NCI-H524 treated with DMSO at 0.1 percent for 48 hours (cell line): ENCODE measurements at places on chromosomes 12 and 14.

DNA sequence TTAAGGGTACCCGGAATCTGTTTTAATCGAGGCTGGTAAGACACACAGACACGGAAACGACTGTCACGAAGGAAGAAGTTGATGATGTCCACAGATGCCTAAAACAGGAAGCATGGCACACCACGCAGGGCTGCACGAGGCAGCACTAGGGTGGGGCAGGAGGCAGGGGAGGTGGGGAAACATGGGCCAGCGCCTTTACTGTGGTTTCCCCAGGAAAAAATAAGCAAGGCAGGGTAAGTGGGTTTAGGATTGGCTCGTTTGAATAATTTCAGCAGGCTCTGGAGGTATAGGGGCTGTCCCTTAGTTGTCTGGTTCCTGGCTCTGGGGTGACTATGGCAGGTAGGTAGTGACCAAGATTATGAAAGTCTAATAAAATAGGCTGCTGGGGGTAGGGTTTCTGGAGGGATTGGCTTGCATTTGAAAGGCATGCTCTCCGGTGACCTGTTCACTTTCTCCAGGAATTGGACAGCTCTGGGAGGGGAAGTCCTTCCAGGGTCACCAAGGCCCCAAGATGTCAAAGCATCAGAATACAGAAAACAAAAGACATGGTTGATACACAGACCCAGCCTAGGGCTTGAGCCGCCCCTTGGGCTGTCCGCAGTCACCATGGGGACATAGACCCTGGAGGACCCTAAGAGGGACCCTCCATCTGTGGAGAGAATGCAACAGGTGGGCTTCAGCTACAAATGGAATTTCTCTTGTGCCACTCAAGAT is 35.3 kb downstream of the MAP1LC3B2 start:
- DNase-seq, result no peak

DNA sequence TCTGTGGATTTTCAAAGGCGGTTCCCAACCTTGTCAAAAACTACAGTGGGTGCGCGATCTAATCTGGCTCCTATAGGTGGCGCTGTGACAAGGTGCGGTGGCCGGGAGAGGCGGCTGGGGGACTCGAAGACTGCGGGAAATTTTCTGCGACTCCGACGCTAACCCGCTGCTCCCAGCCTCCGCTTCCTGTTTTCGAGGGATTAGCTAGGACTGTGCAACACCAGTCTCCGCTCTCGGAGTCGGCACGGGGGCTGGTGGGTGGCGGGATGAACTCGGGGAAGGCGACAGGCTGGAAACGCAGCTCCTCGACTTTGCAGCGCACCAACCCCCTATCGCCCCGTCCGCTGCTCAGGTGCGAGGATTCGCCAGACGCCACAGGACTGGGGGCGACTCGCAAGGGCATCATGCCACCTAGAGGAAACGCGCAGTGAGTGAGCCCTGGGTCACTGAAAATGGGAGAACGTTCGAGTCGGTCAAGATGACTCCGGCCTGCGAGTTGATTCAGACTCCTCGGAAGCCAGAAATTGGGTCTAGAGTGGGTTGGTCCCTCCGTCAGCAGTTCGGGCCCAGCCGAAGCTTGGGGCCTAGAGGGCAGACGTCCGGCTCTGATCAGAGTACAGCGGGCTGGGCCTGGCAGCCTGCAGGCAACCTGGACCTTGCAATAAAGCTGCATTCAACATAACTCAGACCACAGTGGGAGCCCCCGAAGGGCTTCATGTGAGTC is 5.5 kb upstream of the PAX9 start:
- DNase-seq, result peak; percentile 90

GRCh38 chr12:9813821-9814798 is 13.2 kb upstream of the KLRF1 start:
- DNase-seq, result no peak

GRCh38 chr12:67892259-67893021 is 96.8 kb upstream of the IFNG-AS1 start:
- DNase-seq, result peak; percentile 41

- DNase-seq, result no peak
These were observed 424.1 kb upstream of the OR4E1 start for GRCh38 chr14:22097586-22098292.

- DNase-seq, result no peak
These were observed 1.6 kb downstream of the KRT71 start for GRCh38 chr12:52551216-52551865.

GRCh38 chr12:28114488-28114887 is 75.8 kb upstream of the CCDC91 start:
- DNase-seq, result no peak

DNA sequence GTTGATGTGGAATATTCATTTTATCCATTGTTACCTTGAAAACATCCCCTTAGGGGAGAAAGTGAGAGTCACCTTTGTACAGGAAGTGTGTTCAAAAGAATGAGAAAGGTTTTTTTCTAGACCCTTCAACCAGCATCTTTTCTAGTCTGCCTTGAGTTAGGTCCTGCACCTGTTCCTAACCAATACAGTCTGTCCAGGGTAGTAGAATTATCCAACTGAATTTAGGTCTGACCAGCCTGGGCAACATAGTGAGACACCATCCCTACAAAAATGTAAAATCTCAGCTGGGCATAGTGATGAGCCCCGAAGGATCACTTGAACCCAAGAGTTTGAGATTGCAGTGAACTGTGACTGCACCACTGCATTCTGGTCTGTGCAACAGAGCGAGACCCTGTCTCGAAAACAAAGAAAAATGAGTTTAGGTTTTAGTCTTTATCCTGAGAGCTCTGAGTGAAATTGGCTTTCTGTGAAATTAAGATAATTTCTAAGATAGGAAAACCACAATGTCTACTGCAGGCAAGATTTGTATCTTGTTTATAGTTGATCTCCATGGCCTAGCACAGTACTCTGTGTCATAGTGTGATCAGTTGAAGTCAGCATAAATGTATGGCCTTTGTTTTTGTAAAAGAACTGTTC is 25.2 kb downstream of the ARHGAP5 start:
- no peak for DNase-seq

DNA sequence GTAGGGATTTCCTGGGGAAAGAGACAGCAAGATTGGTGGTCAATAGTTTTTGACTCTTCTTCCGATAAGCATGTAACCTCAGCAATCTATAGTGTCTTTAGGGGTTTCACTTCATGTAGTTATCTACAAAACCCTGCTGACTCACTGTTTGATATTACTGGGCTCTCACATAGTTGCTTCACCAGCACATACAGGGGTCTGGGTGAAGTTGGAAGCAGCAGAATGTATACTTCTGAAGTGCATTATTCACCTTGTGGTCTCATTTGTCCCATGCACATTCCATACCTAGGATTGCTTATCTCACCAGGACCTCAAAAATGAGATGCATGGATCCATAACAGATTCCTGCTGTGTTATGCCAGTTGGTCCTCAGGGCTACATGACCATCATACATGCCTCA is 280.0 kb downstream of the LRIG3 start:
- no peak for DNase-seq

- DNase-seq, result no peak
These were observed 98.5 kb downstream of the ADGRD1 start for GRCh38 chr12:131052063-131052781.

DNA sequence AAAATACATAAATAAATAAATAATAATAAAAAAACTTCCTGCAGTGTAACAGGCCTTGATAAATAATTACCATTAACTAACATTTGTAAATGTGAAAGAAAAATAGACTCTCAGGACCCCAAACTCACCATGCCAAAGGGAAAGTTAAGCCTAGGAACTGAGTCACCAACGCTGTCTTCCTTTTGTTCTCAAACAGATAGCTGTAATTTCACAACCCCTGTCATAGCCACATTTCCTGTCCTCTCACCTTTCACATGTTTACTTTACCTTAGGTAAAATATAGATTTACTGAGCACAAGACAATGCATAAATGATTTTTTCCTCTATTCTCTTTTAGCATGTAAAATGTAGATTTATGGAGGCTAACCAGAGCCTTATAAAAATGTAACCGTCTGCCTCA is 35.9 kb upstream of the CHST11 start:
- DNase-seq, result no peak

GRCh38 chr12:77722536-77722935 is 108.2 kb upstream of the NAV3 start:
- DNase-seq, result no peak

DNA sequence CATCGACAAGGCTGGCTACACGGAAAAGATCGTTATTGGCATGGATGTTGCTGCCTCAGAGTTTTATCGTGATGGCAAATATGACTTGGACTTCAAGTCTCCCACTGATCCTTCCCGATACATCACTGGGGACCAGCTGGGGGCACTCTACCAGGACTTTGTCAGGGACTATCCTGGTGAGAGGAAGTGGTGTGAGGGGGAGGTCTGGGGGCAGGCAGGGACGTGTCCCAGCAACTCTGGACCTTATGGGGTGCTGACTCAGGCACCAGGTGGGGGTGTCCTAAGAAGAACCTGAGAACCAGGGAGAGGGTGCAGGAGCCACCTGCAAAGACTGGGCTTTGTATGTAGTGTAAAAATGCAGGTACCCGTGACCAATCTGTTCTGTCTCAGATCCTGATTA is 5.2 kb downstream of the ENO2 start:
- no peak for DNase-seq

DNA sequence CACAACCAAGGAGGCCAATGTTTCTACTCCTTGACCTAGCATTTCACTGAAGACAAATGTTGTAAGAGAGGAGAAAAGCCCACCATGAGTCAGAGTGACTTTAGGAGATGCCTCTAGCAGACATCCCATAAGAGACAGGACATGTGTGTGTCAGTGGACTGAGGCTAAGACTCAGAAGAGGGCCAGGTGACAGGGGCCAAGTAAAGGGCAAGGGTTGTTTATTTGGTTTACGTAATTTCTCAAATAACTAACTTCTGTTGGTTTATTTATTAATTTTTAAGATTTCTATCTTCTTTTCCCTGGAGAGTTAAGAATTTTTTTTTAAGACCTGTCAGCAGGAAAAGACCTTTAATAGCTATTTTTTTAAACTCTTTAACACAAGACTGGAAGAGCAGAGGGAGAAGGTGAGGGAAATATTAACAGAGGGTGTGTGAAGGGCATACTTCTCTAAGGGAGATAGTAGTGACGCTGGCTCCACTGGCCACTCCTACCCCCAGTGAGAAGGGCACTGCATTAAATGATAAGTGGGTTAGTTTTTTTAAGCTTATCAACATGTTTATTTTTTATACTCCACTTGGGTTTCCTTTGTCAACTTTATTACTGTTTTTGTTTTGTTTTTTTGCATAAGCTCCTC is 3.4 kb downstream of the PNP start:
- DNase-seq, result no peak

GRCh38 chr14:57487771-57488170 is 5.9 kb downstream of the CCDC198 start:
- DNase-seq, result no peak

DNA sequence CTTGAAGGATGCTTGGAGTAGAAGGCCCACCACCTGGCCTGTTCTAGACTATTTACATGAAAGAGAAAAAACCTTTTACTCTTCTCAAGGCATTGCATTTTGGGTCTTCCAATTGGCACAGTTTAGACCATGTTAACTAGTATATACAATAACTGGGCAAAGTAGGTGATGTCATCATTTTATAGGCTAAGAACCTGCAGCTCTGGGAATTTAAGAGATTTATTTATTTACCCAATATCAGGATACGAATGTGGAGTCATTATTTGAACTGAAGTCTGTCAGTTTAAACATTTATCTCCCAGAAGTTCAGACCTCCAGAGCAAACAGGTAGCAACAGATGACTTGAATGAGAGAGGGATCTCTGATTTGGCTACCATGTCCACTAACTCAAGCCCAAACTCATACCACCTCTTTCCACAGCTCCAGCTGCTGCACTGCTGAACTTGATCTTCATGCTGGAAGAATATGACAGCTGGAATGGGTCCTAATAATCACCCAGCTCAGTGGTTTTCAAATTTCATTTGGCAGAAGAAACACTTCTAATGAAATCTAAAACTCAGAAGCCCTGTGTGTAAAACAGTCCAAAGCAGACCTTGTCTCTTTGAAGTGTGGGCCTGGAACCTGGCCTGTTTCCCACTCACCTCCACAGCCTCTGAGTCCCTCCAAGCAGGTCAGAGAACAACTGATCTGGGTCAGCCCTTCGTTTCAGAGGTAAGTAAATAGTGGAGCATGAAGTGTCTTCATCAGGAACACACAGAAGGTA is 179.2 kb downstream of the EMP1 start:
- DNase-seq, result no peak

DNA sequence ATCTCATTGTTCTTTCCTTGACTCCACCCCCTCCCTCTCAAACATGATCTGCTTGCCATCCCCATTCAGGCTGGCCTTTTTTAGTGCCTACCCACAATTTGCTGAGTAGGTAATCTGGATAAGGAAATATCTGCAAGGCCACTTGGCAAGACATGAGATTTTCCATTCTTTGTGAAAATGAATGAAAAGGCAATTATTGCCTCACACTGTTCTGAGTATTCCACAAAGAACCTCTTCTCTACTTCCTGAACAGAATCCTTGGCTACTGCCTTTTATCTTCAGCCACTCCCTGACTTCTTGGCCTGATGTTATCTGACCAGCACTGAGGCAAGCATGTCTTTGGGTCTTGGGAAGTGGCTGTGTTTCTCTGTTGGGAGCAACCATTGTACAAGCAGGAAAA is 263.2 kb upstream of the ATP2B1 start:
- no peak for DNase-seq
